ENCODE measurements at places on chromosomes 1 and 21.
A peak's percentile ranks its signal among the peaks of the same experiment; 100 is the strongest.

- H3K4me1 ChIP-seq, result peaks cover 5% of the 10 kb centered on the region
- H3K4me3 ChIP-seq, result no peak overlapping the region
- no peak for ATAC-seq
- no peaks in the 10 kb centered on the region for H3K36me3 ChIP-seq
- peaks cover 11% of the 10 kb centered on the region for H3K27me3 ChIP-seq
Observed at GRCh38 chr1:33363470-33363861, 42.6 kb upstream of the A3GALT2 start.

GRCh38 chr1:159958719-159959380 lies 4.8 kb upstream of the SLAMF9 start:
- peaks cover 37% of the 10 kb centered on the region for H3K27me3 ChIP-seq
- no peaks in the 10 kb centered on the region for H3K36me3 ChIP-seq
- peaks cover 9% of the 10 kb centered on the region for H3K4me1 ChIP-seq
- peak overlapping the region; percentile 11 for H3K27ac ChIP-seq
- ATAC-seq, result peak; percentile 74

- no peak overlapping the region for H3K4me3 ChIP-seq
- no peaks in the 10 kb centered on the region for H3K36me3 ChIP-seq
- no peaks in the 10 kb centered on the region for H3K4me1 ChIP-seq
- H3K27ac ChIP-seq, result no peak overlapping the region
- peaks cover 25% of the 10 kb centered on the region for H3K27me3 ChIP-seq
Observed at GRCh38 chr1:158687037-158687436, 522 bp upstream of the SPTA1 start.

DNA sequence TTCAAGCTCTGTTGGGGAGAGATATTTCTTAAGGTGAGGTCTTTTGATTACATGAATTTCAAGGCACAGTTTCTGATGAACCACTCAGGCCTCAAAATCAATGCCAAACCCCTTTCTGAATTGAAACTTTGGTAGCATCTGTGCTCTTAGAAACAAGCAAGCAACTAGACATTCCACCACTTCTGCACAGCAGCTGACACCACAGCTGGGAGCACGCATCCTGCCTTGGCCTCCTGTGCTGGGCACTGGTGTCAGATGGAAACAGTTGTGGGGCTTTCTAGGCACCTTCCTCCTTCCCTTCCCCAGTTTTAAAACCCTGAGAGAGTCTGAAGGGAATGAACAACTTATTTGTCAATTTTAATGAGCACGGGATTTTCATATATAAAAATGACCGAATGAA lies 360.2 kb downstream of the ADGRL2 start:
- ATAC-seq, result no peak
- no peaks in the 10 kb centered on the region for H3K4me1 ChIP-seq
- H3K27me3 ChIP-seq, result no peaks in the 10 kb centered on the region
- no peak overlapping the region for H3K27ac ChIP-seq

GRCh38 chr1:104353580-104353979 lies 603.9 kb downstream of the AMY1C start:
- no peaks in the 10 kb centered on the region for H3K27me3 ChIP-seq
- no peaks in the 10 kb centered on the region for H3K4me1 ChIP-seq
- no peak overlapping the region for H3K27ac ChIP-seq
- ATAC-seq, result no peak

DNA sequence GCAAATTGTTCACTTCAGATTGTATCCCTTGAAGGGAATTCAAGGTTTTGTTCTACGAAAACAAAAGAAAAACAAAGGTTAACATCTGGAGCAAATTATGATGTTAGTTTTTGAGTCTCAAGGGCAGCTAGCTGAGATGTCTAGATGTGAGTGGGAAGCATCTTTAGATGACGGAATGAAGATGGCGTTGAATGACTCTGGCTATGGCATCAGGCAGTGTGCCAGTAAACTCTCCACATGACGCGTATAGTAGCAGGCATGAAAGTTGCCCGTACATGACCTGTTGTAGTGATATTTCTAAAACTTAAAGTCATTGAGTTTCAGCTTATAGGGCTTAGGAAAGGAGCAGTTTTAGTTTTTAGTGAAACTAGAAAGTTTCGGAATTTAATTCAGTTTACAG lies 12.3 kb upstream of the SDC3 start:
- no peak overlapping the region for H3K27ac ChIP-seq
- no peaks in the 10 kb centered on the region for H3K4me1 ChIP-seq
- no peak overlapping the region for H3K4me3 ChIP-seq

DNA sequence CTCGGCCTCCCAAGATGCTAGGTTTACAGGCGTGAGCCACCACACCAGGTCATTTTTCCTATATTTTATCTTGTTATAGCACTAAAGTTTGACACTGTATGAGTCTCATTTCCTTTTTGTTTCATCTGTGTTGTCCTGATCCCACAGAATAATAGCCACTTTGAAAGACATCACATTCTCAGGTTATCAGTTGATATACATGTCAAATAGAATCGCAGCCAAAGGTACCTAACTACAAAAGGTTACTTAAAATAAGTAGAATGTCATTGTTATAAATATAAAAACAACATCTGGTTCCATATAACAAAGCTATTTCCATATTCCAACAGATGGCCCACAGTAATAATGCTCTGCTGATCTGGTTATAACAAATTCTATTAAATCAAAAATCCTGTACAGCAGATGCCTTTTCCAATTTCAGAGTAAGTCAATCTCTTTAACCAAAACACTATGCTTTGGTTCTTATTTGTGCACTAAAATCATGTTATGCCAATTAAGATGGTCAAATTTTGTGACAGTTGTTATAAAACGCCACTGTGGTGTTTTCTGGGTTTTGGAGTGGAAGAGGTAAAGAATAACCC lies 6.0 kb downstream of the FOXJ3 start:
- H3K27ac ChIP-seq, result no peak overlapping the region
- H3K4me3 ChIP-seq, result no peak overlapping the region
- H3K27me3 ChIP-seq, result no peaks in the 10 kb centered on the region
- no peaks in the 10 kb centered on the region for H3K36me3 ChIP-seq
- ATAC-seq, result no peak

GRCh38 chr1:43366601-43367025 lies 1.2 kb downstream of the ELOVL1 start:
- no peak for ATAC-seq
- peaks cover 46% of the 10 kb centered on the region for H3K4me1 ChIP-seq
- H3K4me3 ChIP-seq, result peak overlapping the region; percentile 90
- H3K27me3 ChIP-seq, result no peaks in the 10 kb centered on the region

DNA sequence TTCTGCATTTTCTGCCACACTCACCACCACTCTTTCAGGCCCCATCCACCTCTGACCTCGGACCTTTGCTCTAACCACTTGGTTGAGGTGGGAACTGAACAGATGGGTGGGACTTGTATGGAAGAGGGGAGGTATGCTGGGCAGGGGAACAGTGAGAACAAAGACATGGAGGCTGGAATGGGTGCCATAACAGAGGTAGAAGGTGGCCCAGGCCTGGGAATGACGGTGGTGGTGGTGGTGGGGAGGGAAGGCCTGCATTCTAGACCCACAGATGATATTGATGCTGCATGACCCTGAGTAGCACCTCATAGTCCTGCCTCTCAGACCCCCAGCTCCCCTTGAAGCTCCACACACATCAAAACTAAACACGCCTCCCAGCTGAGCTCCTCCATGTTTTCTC lies 5.2 kb upstream of the CSF3R start:
- no peaks in the 10 kb centered on the region for H3K36me3 ChIP-seq
- H3K4me3 ChIP-seq, result no peak overlapping the region
- H3K4me1 ChIP-seq, result peaks cover 23% of the 10 kb centered on the region
- ATAC-seq, result no peak
- no peaks in the 10 kb centered on the region for H3K27me3 ChIP-seq
- no peak overlapping the region for H3K27ac ChIP-seq

- ATAC-seq, result no peak
- H3K27me3 ChIP-seq, result no peaks in the 10 kb centered on the region
- H3K4me3 ChIP-seq, result peak overlapping the region; percentile 97
- peaks cover 52% of the 10 kb centered on the region for H3K4me1 ChIP-seq
- peak overlapping the region; percentile 93 for H3K27ac ChIP-seq
Observed at GRCh38 chr1:241637604-241638003, 2.6 kb downstream of the CHML start.

DNA sequence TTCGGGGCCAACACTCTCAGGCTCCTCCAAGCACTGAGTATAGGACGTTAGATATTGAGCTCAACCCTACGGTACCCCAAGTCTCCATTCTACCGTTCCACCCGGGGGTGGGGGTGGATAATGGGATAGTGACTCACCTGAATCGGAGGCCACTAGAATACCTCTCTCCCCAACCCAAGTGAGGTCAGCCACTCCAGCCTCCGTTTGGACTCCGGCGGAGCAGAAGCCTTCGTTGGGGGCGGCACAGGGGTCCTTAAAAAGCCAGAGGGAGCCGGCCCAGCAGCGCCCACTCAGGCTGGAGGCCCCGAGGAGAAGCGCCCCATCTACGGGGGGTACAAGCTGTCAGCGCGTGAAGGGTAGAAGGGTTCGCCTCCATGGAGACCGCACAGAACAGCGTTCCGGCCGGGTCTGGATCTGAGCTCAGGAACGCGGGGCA lies 556 bp downstream of the WDR77 start:
- H3K27me3 ChIP-seq, result no peaks in the 10 kb centered on the region
- ATAC-seq, result peak; percentile 68
- peak overlapping the region; percentile 100 for H3K4me3 ChIP-seq
- H3K4me1 ChIP-seq, result peaks cover 67% of the 10 kb centered on the region

GRCh38 chr1:110134050-110134595 lies 16.2 kb upstream of the SLC6A17 start:
- no peak overlapping the region for H3K4me3 ChIP-seq
- H3K36me3 ChIP-seq, result no peaks in the 10 kb centered on the region
- H3K4me1 ChIP-seq, result peaks cover 12% of the 10 kb centered on the region
- peaks cover 74% of the 10 kb centered on the region for H3K27me3 ChIP-seq
- ATAC-seq, result no peak

DNA sequence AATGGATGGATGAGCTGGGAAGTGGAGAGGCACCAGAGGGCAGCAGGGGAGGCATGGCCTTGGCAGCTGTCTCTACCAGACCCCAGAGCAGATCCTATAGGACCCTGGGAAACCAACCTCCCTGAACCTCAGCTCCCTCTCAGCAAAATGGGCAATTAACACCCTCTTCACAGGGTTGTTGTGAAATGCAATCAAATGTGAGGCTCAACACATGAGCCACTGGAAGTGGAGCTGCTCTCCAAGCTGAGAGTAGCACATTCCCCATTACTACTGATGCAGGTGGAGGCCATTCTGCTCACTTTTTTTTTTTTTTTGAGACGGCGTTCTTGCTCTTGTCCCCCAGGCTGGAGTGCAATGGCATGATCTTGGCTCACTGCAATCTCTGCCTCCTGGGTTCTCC lies 6.5 kb upstream of the SYNC start:
- no peaks in the 10 kb centered on the region for H3K36me3 ChIP-seq
- no peak for ATAC-seq
- H3K4me3 ChIP-seq, result no peak overlapping the region
- peaks cover 40% of the 10 kb centered on the region for H3K27me3 ChIP-seq

DNA sequence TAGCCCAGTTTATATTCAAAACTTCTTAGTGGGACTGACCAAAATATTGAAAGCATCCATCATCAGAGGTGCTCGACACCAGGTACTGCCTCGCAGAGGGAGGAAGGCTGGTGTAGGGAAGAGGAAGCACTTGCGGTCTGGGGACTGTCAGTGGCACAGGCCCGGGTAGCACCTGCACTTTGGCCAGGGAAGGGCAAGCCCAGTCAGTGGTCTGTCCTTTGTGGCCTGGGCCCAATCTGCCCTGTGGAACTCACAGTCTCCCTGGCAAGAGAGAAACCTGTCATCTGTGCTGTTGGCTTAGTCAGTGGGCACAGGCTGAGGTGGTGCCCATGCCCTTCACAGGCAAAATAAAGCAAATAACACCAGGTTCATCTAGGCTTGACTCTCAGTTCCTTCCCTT lies 77.4 kb downstream of the SYT6 start:
- no peak overlapping the region for H3K27ac ChIP-seq
- H3K4me1 ChIP-seq, result peaks cover 6% of the 10 kb centered on the region
- no peak overlapping the region for H3K4me3 ChIP-seq
- no peak for ATAC-seq

DNA sequence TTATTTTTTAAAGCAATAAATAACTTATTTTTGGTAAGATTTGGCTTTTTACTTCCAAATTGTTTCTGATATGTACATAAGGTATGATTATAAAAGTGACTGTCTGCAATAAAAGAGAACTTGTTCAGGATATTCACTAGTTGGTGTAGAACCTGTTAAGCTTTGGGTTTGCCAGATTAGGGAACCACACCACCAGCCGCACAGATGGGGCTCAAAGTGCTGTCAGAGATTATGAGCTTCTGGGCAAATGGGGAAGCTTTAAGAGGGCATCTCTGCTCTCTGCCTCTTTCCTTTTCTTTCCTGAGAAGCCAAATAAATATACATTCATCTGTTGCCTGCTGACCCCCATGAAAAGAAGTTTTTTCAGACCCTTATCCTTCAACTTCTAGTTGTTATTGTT lies 25.4 kb downstream of the IVNS1ABP start:
- H3K27ac ChIP-seq, result peak overlapping the region; percentile 80
- H3K4me1 ChIP-seq, result peaks cover 16% of the 10 kb centered on the region
- H3K36me3 ChIP-seq, result peaks cover 35% of the 10 kb centered on the region

GRCh38 chr1:64934115-64934877 lies 32.1 kb downstream of the JAK1 start:
- peaks cover 83% of the 10 kb centered on the region for H3K4me1 ChIP-seq
- H3K27ac ChIP-seq, result peak overlapping the region; percentile 63
- H3K27me3 ChIP-seq, result no peaks in the 10 kb centered on the region
- ATAC-seq, result no peak

DNA sequence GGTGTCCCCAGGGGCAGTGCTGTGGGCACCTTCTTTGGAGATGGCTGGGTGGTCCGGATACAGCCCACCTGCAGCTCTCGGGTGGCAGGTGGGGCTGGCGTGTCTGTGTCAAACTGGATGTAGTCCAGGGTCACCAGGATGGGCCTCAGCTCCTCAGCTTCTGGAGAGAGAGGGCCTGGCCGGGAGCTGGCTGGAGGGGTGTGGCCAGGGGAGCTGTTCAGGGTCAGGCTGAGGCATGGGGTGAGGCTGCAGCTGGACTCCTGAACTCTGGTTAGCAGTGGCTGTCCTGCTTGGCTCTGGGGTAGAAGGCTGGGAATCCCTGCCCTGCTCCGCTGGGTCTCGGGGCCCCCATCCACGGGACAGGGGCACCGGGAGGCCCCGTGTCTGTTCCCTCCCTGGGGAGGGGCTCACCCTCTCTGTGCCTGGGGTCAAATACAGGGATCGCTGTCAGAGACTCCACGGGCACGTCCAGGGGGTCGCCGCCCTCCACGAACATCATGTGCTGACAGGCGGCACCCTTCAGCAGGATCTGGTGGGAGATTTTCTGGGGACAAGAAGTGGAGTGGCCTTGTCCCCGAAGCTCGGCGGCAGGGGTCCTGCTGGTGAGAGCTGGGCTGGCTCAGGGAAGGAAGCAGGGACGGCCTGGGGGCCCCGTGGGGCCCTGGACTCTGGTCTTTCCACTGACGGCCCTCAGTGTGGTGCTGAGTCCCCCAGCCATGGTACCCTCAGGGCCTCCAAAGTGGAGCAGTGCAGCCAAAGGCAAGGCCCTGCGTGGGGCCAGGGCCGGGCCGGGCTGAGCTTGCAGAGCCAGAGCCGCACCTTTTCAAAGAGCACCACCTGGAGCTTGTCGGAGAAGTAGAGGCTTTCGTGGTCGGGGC lies 4.1 kb upstream of the TMEM52 start:
- H3K4me1 ChIP-seq, result no peaks in the 10 kb centered on the region
- no peak overlapping the region for H3K27ac ChIP-seq
- H3K36me3 ChIP-seq, result no peaks in the 10 kb centered on the region

Data from stimulated activated memory B cell treated with anti-CD40 and anti-IgM and Interleukin-4, amounts not matched to agents 10 μg/mL and 1 μg/mL and 100 μg/mL, for 72 hours (primary cell).